ENCODE measurements at places on chromosomes 1 and 21.

DNA sequence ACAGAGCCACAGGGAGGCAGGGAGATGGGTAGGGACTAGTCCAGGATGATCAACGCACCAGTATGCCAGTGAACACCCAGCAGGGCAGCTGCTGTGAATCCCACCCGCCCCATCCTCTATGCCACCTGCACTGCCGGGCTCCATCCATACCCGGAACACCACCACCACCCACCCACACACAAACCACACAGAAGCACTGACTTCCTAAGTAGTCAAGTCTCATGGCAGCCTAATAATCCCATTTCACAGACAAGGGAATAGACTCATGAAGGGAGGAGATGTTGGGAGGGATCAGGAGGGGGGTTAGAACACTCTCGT, 6.3 kb downstream of the DRAXIN start:
- DNase-seq, result no peak

GRCh38 chr1:167737169-167737568, 15.4 kb downstream of the MPZL1 start:
- DNase-seq, result no peak

- no peak for DNase-seq
These were observed 325.6 kb downstream of the TTLL7 start for GRCh38 chr1:83673312-83673711.

DNA sequence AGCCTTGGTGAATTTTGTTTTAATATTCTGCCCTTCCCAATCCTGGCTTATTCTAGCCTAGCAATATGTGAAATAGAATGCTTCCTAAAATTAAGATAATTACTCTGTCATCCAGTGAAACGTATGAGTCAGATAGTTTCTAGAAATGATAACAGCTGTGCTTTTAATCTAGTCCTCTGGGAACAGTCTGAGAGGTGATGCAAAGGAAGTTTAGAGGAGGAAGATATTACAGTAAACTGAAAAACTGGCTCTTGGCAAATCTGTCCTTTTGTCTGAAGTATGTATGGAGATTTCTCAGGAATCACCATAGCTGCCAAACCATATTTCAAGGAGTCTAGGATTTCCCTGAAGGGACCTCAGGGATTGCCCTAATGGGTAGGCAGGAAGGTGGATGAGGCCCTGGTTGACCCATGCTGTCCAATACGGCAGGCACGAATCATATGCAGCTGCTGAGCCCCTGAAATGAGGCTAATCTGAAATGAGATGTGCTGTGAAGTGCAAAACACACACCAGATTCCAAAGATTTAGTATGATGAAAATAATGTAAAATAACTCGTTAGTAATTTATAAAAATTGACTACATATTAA, 70.8 kb upstream of the LBR start:
- DNase-seq, result no peak

GRCh38 chr1:45952072-45952471, 148.7 kb downstream of the MAST2 start:
- no peak for DNase-seq

DNA sequence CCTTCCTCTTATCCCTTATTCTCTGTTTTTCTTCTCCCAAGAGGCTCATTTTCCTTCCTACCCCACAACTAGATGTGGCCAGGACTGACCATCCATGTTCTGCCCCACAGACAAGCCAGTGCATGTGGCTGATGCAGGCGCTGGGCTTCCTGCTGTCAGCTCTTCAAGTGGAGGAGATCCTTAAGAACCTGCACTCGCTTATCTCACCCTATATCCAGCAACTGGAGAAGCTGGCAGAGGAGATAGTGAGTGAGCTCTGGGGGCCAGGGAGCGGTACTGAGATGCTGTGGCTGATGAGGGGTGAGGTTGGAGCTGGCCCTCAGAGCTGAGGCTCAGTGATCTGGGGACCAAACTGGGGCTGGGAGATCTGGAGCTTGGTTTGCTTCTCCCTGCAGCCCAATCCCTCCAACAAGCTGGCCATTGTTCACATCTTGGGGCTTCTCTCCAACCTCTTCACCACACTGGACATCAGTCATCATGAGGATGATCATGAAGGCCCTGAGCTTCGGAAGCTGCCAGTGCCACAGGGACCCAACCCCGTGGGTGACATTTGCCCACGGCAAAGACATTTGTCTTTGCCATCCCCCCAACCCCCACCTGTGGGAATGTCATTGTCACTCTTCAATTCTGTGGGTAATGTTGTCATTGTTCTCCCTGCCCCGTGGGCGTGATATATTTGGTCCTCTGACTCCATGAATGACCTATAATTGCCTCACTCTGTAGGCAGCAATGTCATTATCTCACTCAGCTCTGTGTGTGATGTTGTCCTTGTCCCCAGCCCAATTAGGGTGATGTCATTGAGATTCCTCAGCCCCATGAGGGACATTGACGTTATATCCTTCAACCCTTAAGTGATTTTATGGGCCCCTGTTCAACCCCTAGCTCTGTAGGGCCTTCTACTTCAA, 11.2 kb upstream of the DPH2 start:
- no peak for DNase-seq

GRCh38 chr1:94056171-94056570, 64.8 kb downstream of the ABCA4 start:
- DNase-seq, result no peak

- no peak for DNase-seq
These were observed 315.9 kb downstream of the PDE4B start for GRCh38 chr1:66108624-66109023.

DNA sequence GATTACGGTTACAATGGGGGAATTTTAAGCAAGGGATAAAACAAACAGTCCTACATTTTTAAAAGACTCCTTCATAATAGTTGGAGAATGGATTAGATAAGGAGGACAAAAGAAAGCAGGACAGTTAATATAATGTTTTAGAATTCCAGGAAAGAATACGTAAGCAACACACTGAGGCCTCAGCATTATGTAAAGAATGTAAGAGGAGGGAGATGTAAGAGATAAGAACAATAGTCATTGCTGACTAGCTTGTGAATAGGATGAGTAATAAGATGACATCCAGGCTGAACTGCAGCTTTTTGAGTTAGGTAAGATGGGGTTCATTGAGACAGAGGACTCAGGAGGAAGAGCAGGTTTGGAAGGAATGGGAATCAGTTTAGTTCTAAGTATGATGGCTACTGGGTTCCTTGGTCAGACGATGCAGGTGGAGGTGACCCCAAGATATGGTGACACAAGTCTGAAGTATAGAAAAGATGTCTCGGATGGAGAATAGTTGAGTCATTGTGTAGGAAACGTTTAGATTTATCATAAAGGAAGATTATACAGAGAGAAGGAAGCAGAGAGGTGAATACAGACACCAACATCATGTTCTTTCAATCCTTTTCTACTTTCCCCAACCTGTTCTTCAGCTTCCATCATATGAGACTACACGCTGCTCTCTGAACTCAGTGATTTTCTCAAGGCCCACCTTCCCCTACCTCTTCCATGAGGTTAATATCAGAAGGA, 372.8 kb downstream of the PTBP2 start:
- no peak for DNase-seq

- no peak for DNase-seq
These were observed 64.8 kb upstream of the PTCH2 start for GRCh38 chr1:44907893-44908292.

DNA sequence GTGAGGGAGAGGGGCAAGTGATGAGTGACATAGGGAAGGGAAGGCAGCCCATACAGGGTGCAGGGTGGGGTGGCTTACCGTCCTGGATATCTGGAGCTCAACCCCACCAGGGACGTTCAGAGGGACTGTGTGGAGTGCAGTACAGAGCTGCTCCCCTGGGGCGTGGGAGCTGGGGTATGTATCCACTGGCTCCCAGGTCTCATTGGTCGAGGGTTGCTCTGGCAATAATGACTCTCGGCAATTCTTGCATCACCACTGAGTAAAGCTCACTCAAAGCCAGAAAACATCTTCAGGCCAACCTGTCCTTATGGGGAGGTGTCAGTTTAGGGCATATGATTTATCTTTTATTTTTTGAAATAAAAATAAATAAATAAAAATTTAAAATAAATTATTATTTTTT, 43.2 kb upstream of the RUNX3 start:
- no peak for DNase-seq

DNA sequence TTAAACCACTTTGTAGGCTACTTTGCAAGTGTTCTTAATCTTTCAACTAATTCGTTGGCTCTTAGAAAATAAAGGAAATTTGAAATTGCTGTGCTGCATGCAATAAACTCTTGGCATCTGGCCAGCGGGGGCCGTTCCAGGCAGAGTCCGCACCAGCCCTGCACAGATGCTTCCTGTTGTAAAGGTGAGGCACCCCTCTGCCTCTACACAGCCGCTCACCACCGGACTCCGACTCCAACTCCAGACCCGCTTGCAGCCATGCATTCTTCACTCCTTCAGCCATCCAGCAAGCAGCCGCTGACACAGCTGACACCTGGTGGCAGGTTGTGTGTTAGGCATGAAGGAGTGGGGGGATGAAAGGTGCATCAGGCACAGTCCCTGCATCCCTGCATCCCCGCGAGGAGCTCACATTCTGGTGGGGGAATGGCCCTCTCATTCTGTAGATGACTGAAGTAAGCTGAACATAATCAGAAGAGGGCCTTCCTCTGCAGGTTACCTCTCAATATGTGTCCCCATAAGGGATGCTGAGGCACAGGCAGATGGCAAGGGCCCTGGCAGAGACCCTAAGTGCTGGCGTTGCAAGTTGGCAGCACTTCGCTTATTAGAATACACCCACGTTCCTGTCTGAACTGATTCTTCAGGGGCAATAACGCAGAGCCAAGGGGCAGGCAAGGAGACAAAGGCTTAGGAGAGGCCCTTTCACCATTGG, 56.8 kb downstream of the GLIS1 start:
- DNase-seq, result no peak

GRCh38 chr1:228219962-228220780, 12.3 kb downstream of the OBSCN start:
- DNase-seq, result no peak

- DNase-seq, result no peak
These were observed 4.2 kb upstream of the GPR61 start for GRCh38 chr1:109535481-109535880.

GRCh38 chr1:208409176-208409575, 165.0 kb upstream of the PLXNA2 start:
- no peak for DNase-seq

DNA sequence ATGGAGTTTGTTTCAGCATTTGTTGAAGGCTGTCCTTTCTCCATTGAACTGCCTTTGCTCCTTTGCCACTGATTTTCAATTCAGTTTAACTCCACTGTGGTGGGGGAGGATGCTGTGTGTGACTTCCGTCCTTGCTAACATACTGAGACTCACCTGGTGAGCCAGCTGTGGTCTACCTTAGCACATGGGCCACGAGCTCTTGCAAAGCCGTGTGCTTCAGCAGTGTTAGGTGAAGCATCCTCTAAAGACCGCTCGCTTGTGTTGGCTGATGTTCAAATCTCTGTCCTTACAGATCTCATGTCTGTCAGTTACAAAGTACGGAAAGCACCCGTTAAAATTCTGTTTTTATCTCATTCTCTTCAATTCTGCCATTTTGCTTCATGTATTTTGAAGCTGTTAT, 3.6 kb upstream of the SPATC1L start:
- DNase-seq, result no peak
